ENCODE measurements at places on chromosomes 11 and 22. TPM values are rescaled to one million over a fixed set of nuclear protein-coding genes. Genes with fewer than 3 reads are reported as not detected.
A peak's percentile ranks its signal among the peaks of the same experiment; 100 is the strongest.

The FOXR1 gene
- not detected for total RNA-seq

- no peaks in the 10 kb centered on the region for H3K36me3 ChIP-seq
- no peak overlapping the region for H3K27ac ChIP-seq
- no peak for DNase-seq
- no peak overlapping the region for H3K4me3 ChIP-seq
- H3K27me3 ChIP-seq = no peaks in the 10 kb centered on the region
Measured at GRCh38 chr22:19180740-19181410, 2.3 kb upstream of the SLC25A1 start.

DNA sequence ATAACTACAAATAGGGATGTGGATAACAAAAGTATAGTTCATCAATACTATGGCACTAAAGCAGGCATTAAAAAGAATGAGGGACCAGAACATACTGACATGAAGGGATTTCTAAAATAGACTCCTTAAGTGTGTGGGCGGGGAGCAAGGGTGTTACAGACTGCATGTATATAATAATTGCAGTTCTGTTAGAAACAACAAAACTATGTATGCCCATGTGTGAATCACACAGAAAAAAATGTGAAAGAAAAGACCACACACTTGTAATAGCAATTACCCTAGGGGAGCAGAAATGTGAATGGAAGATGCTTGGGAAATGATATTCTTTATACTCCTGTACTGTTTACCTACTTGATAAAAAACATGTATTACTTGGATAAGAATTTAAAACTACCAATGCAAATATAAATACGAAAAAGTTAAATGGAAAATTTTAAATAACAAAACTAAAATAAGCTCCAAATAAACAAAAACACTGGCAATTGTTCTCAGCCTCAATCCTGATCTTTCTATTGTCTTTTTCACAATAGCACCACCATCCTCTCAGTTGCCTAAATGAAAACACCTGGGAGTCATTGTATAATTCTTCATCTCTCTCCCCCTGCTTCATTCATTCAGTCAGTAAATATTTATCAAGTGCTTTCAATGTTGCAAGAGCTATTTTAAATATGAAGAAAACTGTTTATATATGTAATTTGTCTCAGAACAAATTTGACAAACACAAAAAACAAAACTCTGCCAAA is 129.8 kb downstream of the FCHSD2 start:
- no peaks in the 10 kb centered on the region for H3K27me3 ChIP-seq
- no peak overlapping the region for H3K4me3 ChIP-seq
- no peak for DNase-seq
- H3K4me1 ChIP-seq = no peaks in the 10 kb centered on the region
- peaks cover 2% of the 10 kb centered on the region for H3K36me3 ChIP-seq

- H3K27ac ChIP-seq = no peak overlapping the region
- no peak for DNase-seq
- H3K36me3 ChIP-seq = no peaks in the 10 kb centered on the region
- H3K4me1 ChIP-seq = no peaks in the 10 kb centered on the region
- no peaks in the 10 kb centered on the region for H3K27me3 ChIP-seq
Measured at GRCh38 chr11:16669799-16670415, 68.5 kb upstream of the C11orf58 start.

DNA sequence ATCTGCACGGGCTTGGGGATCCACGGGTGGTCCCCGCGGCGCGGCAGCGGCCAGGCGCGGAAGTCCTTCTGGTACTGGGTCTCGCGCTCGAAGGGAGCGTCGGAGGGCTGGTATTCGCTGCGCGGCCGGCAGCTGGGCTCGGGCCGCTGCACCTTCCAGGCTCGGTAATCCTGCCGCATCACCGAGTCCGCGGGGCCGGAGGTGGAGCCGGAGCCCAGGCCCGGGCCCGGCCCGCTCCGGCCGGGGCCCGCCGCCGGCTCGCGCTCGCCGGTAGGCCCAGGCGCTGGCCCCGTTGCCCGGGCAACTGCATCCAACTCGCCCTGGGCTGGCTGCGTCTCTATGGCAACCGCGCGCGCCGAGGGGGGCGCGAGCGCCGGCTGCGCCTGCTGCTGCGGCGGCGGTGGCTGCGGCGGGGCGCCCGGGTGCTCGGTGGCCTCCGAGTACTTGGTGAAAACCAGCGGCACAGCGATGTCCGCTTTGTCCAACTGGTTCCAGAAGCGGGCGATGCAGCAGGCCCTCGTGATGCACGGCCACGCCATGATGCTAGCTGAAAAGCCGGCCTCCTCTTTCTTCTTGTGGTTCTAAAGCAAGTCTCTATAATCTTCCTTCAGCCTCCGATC is 897 bp downstream of the MAP6 start:
- no peak overlapping the region for H3K27ac ChIP-seq
- H3K27me3 ChIP-seq = peaks cover 2% of the 10 kb centered on the region
- H3K36me3 ChIP-seq = no peaks in the 10 kb centered on the region
- DNase-seq = peak; percentile 72
- no peaks in the 10 kb centered on the region for H3K4me1 ChIP-seq

DNA sequence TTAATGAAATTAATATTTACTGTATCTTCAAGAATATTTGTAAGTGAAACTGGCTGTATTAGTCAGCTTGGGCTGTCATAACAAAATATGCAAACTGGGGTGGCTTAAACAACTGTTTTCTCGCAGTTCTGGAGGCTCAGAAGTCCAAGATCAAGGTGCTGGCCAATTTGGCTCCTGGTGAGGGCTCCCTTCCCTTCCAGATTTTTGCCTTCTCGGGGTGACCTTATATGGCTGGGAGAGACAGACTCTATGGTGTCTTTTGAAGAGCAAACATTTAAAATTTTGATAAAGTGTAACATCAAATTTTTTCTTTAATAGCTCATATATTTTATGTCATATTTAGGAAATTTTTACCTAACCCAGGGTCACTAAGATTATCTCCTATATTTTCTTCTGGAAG is 30.2 kb downstream of the CSTPP1 start:
- no peak overlapping the region for H3K27ac ChIP-seq
- no peak for DNase-seq
- H3K27me3 ChIP-seq = no peaks in the 10 kb centered on the region
- H3K36me3 ChIP-seq = no peaks in the 10 kb centered on the region
- no peak overlapping the region for H3K4me3 ChIP-seq
